ENCODE measurements at places on chromosomes 4 and X. TPM values are rescaled to one million over a fixed set of nuclear protein-coding genes. Genes with fewer than 3 reads are reported as not detected.

The PHEX gene
- total RNA-seq = 3.5 TPM

DNA sequence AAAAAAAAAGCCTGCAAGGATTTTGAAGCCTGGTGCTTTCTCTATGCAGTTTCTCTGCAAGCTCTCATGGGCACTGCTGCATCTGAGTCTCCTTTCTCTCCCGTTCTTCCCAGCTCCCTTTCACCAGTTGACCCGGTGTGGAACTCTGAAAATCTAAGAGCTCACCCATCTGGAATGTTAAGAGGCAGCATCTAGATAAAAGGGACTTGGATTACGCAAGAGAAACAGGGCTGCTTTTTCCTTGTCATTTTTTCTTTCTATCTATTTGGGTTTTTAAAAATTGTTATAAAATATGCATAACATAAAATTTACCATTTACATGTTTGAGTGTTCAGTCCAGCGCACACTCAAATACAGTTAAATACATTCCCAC is 95.2 kb upstream of the RPS6KA3 start:
- DNase-seq = peak; percentile 35

The ASMT gene
- total RNA-seq = not detected

The STK32B gene
- total RNA-seq = not detected

GRCh38 chr4:104901438-104901837 is 245.2 kb upstream of the TET2 start:
- no peak for DNase-seq

DNA sequence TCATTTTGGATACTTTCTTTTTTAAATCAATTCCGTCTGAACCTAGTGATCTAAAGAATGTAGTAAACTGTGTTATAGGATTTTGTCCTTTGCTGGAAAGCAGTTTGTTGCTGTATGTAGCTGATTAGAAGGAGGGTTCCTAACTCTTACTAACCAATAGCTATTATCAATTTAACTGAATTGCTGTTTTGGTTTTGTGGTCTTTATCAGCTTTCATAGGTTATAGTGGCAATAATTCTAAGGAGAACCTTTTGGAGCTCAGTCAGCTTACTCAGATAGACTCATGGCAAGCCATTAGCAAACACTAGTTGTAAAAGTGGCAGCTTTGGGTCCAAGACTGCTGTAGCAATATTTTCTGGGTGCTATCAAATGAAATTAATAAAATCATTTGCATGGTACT is 29.6 kb downstream of the SH3BGRL start:
- DNase-seq = no peak

GRCh38 chr4:112213856-112214255 is 17.7 kb upstream of the AP1AR start:
- DNase-seq = no peak

The ZCCHC12 gene
- not detected for total RNA-seq

The PNMA6A gene
- total RNA-seq = not detected

DNA sequence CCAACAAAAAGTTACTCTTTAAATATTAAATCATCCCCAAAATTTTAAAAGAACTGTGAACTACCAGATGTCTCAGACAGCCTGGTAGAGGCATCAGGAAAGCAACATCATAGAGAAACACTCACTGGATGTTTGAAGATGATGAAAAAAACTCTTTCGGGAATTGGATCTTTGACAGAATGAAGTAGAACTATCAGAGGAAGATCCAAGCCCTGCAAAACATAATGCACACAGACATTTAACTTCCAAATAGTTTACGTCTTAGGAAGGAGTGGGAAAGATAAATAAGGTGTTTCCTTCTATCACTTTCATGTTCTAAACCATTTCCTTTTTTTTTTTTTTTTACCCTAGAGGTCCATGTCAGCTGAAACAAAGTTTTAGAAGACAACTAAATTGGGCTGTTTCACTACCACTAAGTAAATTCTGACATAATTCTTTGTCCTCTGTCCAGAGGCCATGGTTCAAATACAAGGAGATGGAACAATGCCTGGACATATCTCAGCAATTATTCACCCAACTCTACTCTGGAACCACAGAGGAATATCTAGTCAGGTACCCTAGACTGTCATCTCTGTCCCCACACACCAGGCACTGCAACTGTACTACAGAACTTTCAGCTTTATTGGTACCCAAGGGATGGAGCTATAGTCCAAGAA is 217.7 kb upstream of the INTU start:
- DNase-seq = no peak

DNA sequence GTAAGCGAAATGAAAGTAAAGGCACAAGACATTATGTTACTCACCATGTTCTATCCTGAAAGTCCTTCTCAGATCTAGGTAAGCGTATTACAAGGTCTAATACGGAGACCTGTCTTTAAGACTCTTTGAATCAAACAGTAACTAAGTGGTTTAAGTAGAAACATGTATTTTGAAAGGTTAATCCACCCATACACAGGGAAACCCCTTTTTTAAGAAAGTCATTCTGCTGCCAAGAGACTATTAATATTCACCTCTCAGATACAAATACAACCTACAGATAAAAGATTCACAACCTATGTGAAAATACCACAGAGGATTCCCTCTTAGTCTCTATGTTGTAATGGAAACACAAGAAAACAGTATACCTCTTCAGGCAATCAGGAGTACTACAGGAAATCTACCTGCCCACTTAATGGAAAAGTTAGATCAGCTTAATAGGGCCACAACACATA is 63.2 kb upstream of the TNIP3 start:
- DNase-seq = no peak

The CENPVL2 gene
- not detected for total RNA-seq

DNA sequence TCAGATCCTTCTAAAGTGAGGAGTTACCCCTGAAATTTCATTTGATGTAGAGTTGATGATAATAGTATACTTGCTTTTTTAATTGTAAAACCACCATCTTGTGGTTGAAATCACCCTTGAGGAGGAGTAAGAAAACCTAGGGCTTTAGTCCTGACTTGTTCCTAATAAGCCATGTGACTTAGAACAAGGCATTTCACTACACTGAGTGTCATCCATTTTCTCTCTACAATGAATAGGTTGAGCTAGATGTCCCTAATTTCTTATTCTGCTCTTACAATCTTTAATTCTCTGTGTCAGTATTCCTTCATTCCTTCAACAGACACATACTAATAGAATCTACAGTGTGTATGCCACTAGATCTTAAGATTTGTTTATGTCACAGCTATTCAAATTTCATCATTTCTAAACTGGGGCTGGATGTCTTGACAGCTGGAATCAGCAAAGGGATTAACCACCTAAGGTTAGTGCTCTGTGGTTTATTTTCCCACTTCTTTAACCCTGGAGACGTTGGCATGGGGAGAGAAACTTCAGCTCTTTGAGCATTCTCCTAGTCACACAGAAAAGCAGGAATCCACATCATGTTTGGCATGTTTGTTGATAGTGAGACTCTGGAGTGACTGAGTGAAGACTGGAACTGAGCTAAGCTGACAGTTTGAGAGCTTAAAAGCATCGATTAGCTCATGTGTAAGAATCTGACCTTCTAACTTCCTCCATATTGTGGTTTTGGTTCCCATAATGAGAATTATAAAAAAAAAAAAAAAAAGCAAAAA is 246.3 kb downstream of the NDST4 start:
- DNase-seq = no peak

The MAGEC2 gene
- not detected for total RNA-seq

- no peak for DNase-seq
These were observed 229.2 kb upstream of the AGA start for GRCh38 chr4:177671387-177671786.

The RPS6KA6 gene
- total RNA-seq = 6.5 TPM

DNA sequence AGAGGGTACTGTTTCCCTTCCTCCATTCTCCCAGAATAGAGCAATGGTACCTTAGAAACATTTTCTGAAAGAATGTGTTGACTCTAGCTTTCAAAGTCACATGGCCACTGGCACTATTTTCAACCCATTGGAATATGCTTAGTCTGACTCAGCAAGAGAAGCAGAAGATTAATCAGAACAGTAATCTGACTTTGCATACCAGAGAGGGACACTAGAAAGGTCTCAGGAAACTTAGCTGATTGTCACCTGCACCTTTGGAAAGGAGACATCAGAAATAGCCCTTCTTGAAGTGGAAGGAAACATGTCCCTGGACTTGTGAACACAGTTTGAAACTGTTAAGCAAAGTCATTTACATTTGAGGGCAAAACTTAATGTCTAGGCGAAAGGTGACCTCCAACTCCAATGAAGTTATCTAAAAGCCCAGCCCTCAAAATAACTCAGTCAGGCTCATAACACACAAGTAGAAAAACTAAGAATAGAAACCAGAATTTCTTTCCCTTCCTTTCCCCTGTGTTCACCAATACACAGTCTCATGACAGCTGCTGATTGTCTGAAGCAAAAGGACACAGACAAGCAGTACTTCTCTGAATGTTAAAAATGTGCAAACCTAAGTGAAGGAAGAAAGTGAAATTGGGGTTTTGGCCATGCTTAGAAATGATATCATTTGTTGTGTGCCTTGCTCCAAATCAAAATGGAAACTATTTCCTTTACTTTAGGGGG is 270.8 kb downstream of the GRIA3 start:
- no peak for DNase-seq

- no peak for DNase-seq
These were observed 1.1 kb downstream of the OGT start for GRCh38 chrX:71533851-71534561.

DNA sequence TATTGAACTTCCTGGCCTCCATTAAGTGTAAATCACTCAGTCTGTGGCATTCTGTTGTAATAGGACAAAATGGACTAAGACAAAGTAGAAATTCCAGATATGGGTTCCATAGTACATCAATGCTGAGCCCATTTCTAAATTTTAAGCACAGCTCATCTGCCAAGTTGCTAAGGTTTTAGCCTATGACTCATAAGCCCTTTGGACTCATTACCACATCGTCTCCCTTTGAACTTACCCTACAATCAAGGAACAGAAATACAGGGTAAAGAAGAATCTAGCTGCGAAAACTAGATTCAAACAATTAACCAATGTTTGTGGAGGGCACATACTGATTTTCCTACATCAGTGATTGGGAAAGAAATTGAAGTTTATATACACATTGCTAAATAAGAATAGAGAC is 31.8 kb downstream of the NAA11 start:
- DNase-seq = no peak

DNA sequence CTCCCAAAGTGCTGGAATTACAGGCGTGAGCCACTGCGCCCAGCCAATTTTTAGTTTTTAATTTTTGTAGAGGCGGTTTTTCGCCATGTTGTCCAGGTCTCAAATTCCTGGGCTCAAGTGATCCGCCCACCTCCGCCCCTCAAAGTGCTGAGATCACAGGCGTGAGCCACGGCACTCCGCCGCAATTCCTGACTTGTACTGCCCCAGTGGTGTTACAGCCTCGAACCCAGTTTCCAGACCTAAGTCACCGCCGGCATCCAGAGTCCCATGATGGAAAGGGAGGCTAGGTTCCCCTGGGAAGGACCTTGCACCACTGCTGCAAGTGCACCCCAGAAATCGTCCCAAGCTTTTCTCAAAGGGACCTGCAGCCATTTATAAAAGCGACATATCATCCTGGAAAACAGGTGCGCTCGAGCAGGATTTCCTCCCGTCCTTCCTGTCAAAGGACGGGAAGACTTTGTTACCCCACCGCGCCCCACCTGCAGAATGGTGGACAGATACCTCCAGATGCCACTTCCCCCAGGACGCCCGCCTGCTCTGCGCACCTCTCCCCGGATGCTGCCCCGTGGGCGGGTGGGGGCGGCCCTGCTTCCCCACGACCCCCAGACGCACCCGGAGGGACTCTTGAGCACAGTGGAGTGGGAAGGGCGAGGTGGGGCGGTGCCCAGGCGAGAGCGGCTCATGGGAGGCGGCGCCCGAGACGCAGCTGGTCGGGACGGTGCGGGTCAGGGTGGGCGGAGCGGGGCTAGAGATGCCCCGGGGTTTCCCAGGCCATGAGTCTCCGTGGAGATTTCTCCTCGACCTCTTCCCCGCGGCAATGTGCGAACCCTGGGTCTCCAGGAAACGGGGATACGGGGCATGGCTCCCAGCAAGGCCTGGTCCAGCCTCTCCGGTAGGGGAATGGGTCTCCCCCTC is 947 bp upstream of the RPL10 start:
- peak; percentile 84 for DNase-seq

The HTR2C gene
- 0.33 TPM for total RNA-seq

GRCh38 chrX:36583674-36584073 is 424.5 kb upstream of the FAM47C start:
- DNase-seq = no peak

DNA sequence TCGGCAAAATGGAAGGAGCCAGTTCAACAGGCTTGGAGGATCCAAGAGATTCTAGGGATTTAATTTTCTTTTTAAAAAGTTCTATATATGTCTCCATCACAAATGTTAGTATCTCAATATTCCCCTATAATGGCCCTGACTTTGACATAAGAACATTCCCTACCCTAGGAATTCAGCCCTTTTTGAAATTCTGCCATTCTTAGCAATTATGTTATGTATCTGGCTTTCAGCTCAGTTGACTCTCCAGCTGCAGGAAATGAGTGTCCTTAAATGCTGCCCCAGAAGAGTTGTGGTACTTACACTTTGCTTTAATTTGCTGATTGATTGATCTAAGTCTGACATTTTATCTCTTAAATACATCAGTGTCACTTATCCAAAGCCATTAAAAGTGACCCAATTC is 1454.3 kb downstream of the FSTL5 start:
- DNase-seq = no peak

The GPR143 gene
- total RNA-seq = not detected

- DNase-seq = no peak
These were observed 856.7 kb upstream of the PRKX start for GRCh38 chrX:4570151-4570550.

GRCh38 chrX:14220386-14220944 is 190.8 kb upstream of the GEMIN8 start:
- no peak for DNase-seq

DNA sequence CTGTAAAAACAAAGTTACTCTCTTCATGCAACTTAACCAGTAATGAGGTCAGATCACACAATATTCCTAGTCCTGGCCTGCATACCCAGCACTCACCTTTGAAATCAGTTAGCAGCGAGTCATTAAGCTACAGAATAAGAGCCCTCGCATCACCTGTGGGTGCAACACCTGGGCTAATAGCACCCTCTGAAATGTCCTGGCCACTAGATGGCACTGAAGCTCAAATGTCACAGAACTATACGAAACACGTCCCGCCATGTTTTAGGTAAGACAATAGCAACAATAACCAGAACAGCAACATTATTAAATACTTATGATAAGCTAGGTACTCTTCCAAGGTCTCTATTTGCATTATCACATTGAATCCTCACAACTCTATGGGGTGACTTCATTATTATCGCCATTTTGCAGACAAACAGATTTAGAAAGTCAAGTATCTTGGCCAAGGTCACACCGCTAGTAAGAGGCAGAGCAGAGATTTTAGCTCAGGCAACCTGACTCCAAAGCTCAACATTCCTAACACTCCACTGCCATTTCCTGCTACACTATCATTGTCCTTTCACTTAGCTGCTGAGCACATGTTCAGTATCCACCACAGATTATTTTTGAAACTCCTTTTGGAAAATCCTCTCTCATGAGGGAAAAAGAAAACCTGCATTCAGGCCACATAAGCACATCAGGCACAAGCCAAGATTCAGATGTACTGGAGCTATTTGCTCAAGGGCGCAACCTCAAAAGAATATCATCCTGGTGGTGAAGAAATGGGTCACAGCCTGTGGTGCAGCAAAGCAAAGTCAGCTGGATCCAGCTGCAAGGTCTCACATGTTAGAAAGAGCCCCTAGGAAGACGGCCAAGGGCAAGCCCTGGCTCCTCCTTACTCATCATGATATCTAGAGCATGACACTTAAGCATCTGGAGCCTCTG is 59.5 kb upstream of the KDR start:
- peak; percentile 43 for DNase-seq

GRCh38 chrX:112786076-112786475 is 54.6 kb downstream of the AMOT start:
- no peak for DNase-seq

GRCh38 chr4:72629540-72629939 is 60.5 kb upstream of the ADAMTS3 start:
- DNase-seq = no peak

GRCh38 chr4:155676430-155676825 is 9.8 kb downstream of the GUCY1A1 start:
- no peak for DNase-seq

Data from PC-9 (cell line).